Spinal cord (tissue), 10 donors: ENCODE measurements at places on chromosomes 1 and 21.

DNA sequence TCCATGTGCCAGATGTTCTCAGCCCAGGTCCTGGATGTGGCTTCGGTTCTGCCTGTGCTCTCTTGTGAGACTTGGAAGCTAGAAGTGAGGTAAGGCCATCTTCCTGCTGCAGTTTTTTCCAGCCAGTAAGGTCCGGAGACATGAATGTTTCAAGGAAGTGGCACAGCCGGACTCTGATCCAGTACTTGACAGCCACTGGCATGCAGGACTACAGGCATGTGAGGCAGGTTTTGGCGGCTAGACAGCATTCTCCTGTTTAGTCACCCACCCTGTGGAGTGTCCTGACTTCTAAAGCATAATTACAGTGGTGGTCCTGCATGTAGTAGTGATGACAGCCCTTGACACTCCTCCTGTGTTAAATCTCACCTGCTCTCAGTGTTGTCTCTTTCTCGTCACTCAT lies 72.3 kb downstream of the TNFSF4 start:
- no peaks in the 10 kb centered on the region for H3K36me3 ChIP-seq
- DNase-seq: no peak
- no peak overlapping the region for H3K4me3 ChIP-seq

DNA sequence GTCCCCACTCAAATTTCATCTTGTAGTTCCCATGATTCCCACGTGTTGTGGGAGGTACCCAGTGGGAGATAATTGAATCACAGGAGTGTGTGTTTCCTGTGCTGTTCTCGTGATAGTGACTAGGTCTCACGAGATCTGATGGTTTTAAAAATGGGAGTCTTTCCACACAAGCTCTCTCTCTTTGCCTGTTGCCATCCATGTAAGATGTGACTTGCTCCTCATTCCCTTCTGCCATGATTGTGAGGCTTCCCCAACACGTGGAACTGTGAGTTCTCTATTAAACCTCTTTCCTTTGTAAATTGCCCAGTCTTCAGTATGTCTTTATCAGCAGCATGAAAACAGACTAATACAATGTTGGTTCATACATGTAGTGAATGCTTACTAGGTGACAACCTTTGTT lies 163.2 kb upstream of the PALMD start:
- H3K4me3 ChIP-seq: no peak overlapping the region
- no peaks in the 10 kb centered on the region for H3K36me3 ChIP-seq
- DNase-seq: no peak
- no peak overlapping the region for H3K27ac ChIP-seq
- no peaks in the 10 kb centered on the region for H3K4me1 ChIP-seq

GRCh38 chr21:36015045-36015444 lies 45.3 kb downstream of the SETD4 start:
- H3K4me3 ChIP-seq: no peak overlapping the region
- H3K36me3 ChIP-seq: no peaks in the 10 kb centered on the region

- H3K27me3 ChIP-seq: no peaks in the 10 kb centered on the region
- DNase-seq: no peak
- peaks cover 4% of the 10 kb centered on the region for H3K4me1 ChIP-seq
- H3K36me3 ChIP-seq: peaks cover 3% of the 10 kb centered on the region
- H3K4me3 ChIP-seq: no peak overlapping the region
Observed at GRCh38 chr1:225617479-225617878, 35.4 kb downstream of the ENAH start.

DNA sequence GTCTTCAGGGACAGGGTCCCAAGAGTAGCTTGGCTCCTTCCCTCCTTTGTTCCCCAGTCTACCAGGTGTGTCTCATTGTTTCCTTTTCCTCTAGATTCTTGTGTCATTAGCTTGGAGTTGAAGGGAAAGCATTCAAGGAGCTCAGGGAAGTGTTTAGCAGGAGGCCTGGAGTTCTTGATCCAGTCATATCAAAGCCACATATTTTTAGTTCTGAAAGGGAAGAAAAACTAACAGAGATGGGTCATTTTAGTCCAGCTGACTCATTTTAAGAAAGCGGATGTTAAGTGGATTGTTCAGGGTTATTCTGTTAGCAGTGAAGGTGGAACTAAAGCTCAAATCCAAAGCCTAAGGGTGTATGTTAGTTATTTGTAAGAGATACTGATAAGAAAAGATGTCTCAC lies 721 bp downstream of the C1orf54 start:
- H3K27ac ChIP-seq: peak overlapping the region; percentile 88
- H3K27me3 ChIP-seq: no peaks in the 10 kb centered on the region
